Right ventricle myocardium superior (tissue), 1 donor: ENCODE measurements at places on chromosomes 12 and 14. TPM values are rescaled to one million over a fixed set of nuclear protein-coding genes. Genes with fewer than 3 reads are reported as not detected.

The GALNT6 gene
- total RNA-seq: 0.62 TPM

The VAMP1 gene
- total RNA-seq: 3.2 TPM

DNA sequence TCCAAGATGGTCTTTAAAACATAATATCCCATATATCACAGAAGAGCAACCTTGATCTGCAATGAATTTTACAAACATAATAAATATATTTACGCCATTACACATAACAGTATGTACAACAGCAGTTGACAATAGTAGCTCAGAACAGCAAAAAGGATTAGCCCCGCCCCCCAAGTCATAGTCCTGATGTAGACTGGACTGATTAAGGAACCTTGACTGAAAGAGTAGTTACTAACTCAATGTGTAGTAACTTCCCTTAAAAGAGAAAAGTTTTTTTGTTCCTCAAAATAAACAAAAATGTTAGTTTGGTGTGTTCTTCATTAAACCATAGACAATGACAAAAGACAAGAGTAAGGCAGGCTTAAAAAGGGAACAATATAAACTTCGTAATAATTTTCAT, 44.5 kb downstream of the GTF2A1 start:
- peak; percentile 54 for DNase-seq

GRCh38 chr12:120221576-120221900, 20.6 kb upstream of the RPLP0 start:
- DNase-seq: no peak

DNA sequence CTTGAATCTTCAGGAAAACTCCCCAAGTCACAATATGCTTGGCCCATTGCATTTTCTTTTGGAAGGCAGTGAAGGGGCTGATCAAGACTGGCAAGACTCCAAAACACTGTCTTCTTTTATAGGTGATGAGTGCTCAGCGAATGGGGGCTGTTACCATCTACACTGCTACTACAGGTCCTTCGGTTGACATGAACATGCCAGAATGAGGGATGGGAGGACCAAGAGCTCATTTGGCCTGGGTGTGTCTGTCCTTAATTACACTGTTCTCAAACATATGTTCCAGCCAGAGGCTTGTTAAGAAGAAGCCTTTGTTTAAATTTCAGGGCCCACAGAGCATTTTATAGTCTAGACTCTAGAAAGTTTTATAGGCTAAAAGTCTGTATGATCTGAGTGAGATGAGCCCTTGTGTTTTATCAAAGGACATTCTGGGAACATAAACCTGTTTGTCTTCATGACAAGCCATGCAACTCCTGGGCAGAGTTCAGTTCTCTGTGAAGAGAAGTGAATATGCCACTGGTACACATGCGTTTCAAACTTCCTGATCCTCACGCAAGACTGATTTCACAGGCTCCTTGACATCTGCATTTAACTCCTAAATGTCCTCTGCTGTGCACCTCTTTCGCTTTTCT, 4.7 kb upstream of the FAM234B start:
- no peak for DNase-seq

DNA sequence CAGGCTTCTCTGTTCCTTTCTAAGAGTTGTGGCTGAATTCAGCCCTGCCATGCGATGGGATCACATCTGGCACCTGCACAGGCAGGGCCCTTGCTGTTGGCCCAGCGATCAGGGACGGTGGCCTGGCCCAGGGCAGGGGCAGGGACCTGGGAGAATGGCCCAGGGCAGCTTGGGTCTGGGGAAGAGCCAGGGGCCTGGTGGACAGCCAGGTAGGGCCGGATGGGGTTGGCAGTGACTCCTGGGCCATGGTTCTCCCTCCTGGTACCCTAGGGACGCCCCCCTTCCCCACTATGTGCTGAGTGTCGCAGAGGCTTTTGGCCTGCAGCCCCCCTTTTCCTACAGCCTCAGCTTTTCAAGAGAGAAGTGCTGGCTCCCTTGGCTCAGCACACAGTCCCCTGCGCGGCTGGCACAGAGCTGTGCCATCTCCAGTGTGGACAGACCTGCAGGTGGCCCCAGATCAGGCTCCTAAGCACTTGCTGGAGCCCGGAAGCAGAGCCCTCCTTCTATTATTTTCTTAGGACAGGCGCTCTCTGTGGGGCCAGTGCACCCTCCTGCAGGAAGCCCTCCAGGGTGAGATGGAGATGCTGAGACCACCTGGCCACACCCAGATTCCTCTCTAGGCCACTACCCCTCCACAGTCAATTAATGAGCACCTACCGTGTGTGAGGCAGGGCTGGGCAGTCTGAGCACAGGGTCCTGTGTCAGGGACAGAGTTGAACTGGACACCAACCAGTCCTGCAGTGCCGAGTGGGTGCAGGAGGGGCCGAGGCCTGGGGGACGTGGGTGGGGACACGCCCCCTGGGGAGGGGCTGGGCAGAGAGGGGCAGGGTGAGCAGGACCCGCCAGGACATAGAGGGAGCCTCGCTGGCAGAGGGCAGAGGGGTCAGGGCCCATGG, 267.6 kb downstream of the ADGRD1 start:
- DNase-seq: peak; percentile 31
